Activated T-cell treated with anti-CD3 and anti-CD28 coated beads, Interleukin-2, amount 50 U/mL, for 72 hours (primary cell): ENCODE measurements at places on chromosomes 13 and 19. TPM values are rescaled to one million over a fixed set of nuclear protein-coding genes. Genes with fewer than 3 reads are reported as not detected.

DNA sequence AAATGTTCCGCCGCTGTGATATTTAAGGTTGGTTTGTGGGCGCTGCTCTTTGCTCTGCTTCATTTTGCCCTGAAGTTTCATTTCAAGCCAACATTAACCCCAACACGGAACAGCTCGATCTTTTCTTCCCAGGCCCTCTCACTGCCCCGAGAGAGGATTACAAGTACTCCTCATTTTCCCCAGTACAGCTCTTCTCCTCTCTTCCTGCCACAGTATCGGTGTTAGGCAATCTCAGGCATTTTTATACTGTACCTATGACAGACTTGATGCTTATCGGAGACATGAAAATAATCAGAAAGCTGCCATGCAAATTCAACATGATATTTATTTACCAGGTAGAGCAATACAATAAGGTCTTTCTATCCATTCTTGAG, 1.3 kb upstream of the EDNRB start:
- no peak for DNase-seq

DNA sequence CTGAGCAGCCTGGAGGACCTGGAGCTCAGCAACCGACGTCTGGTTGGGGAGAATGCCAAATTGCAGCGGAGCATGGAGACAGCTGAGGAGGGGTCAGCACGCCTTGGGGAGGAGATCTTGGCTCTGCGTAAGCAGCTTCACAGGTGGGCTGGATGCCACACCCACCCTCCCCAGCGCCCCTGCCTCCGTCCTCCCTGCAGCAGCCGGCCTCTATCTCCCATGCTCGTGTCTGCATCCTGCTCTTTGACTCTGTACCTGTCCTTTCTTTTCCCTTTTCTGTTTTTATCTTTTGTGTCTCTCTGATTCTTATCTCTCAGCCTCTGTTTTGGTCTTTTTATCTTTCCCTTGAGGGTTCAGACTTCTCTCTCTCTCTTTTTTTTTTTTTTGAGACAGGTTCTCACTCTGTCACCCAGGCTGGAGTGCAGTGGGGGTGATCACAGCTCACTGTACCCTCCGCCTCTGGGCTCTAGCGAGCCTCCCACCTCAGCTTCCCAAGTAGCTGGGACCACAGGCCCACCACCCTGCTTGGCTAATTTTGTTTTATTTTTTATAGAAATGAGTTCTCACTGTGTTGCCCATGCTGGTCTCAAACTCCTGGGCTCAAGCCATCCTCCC, 10.1 kb downstream of the KASH5 start:
- no peak for DNase-seq

GRCh38 chr13:97884707-97885468, 68.6 kb upstream of the IPO5 start:
- DNase-seq = no peak

DNA sequence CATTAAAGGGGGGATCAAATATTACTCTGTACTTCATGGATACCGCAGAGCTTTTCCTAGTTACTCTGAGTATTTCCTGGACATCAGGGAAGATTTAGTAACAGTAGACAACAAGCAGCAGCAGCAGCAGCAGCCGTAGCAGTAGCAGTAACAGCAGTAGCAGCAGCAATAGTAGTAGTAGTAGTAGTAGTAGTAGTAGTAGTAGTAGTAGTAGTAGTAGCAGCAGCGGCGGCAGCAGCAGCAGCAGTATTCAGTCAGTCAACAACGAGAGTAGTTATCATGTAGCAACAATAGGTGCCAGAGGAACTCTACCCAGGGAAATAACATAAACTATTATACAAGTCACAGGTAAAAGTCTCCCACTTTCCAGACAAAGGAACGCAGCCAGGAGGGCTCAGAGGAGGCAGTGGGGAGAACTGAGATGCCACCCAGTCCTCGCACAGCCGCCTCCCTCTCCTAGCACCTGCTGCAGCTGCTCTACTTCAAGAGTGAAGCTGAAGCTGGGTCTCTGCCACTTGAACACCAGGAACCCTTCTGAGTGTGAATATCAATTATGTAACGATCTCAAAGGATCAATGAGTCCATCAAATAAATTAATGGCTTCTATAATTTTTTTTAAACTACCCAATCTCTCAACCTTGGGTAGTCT, 1.3 kb upstream of the DOCK9 start:
- DNase-seq = no peak

ACP7 gene
- not detected for total RNA-seq

C19orf85 gene
- total RNA-seq = not detected

C19orf73 gene
- 2.9 TPM for total RNA-seq

YJEFN3 gene
- 21.3 TPM for total RNA-seq
